ENCODE measurements at places on chromosomes 13 and 19.

GRCh38 chr13:85974608-85975366 lies 175.6 kb upstream of the SLITRK6 start:
- DNase-seq = no peak

DNA sequence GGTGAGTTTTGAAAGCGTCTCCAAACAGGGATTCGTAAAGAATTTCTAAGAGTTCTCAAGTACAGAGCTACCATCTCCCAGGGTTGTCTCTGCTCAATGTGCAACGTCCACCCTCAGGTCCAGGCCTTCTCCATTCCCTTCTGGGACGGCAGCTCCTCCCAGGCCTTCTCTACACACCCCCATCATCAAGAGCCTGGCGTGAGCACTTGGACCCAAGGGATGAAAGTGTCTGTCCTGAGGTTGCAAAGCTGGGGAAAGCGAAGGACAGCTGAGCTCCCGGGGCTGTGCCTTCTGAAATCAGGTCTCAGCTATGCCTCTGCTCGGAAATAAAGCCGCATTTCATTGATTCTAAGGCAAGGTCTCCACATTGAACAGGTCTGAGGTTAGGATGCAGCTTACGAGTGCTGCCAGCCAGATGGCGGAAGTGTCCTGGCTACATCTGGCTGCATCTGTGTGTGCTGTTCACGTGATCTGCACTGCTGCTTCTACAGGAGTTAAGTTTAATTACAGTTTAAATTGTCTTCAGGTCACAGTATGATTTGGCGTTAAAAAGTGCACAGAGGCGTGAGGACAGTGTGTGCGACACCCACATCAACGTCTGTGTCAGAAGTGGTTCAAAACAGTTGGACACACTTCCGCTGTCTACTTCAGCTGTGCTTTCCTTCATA lies 27.0 kb upstream of the MIER2 start:
- DNase-seq = no peak

DNA sequence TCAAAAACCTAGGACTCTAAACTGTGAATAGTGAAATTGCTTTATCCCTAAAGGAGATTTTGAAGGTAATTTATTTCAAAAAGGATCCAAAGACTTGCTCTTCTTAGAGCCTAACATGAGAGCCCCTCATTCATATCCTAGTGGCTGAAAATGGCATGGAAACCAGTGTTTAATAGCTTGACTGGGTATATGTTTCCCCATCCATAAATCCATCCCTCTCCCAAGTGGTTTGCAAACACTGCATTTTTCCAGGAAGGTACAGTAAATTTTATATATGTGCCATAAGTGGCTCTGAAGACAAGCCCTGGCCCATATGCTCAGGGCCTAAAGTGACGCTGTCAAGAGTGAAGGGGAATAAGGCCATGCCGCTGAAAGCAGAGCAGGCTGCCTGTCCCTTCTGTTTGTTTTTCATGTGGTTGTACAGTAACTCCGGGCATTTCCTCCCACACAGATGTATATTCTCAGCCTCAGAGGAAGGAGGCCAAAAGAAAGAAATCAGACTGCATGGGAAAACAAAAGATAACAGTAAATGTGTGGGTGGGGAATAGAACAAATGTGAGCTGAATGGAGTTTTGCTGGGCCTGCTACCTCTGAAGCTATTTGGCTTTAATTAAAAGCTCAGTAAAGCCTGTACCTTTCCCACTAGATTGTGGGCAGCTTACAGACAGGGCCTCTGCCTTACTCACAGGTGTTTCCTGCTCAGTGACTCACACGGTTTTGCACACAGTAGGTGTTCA lies 181.9 kb downstream of the PCDH9 start:
- no peak for DNase-seq

DNA sequence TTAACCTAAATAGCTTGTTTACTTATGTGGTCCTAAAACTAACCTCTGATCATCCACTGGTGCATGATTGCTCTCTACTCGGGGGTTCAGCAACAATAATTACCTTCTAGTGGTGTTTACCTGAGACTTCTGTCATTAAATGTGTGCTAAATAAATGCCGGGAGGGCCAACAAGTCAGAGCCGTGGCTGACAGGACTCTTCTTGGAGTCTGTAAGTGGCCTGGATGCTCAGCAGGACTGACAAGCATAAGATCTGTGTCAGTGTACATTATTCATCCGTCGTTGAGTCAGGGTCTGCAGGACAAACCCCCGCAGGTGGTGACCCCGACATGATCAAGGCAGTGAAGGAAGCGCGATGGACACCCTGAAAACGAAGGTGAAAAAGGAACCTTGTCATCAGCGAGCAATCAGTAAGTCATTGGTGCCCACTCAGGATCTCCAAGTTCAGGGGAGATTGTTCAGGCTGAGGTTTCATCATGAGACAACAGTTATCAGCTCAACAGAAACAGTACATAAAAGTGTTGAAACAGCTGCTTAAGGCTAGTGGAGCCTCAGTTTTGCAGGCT lies 1466.9 kb downstream of the UQCRFS1 start:
- DNase-seq = no peak

DNA sequence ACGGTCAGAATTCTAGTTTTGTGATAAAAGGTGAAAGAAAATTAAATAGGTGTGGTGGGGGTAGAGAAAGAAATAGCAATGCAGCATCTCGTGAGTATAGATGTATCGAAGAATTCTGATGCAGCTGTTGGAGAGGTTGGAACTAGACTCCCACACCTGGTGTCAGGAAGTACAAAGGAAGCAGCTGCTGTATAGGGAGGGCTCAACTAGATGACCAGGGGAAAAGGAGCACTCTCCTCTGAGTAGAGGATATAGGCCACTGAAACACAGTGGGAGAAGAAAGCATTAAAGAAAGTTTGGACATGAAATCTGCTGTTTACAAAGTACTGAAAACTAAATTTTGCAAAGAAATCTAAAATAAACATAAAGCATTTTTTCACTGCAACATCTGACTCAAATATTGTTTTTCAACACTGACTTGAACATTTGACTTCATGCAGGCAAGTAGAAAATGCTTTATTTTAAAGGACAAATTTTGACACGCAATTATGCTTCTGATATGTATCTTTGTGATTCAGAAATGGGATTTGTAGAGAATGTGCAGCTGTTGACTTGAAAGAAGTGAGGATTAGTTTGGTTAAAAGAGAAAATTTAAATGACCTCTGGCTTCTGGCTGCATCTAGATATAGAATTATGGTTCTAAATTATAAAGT lies 82.2 kb downstream of the MIPEP start:
- DNase-seq = no peak

GRCh38 chr13:94312511-94313216 lies 166.8 kb downstream of the DCT start:
- DNase-seq = no peak

DNA sequence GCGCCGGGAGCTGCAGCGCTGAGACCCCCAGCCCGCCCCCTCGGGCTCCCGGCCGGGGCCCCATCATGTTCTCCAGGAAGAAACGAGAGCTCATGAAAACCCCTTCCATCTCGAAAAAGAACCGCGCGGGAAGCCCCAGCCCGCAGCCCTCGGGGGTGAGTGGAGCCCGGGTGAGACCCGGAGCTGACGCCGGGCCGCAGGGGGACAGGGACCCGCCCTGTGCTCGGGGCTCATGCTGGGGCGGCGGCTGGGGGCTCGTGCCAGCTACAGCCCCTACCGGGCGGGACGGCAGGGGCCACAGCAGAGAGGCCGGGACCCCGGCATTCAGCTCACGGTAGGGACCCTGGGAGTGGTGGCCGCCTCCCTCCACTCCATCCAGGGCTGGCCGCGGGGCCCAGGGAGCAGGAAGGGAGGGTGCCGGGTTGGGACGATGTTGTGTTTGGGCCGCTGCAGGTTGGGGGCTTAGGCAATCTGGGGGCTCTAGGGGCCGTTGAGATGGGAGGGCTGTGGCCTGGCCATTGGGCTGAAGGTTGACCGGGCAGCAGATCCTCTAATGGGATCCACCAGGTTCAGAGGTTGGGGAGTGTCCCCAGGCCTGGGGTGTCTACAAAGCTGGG lies 482 bp downstream of the ARHGAP45 start:
- no peak for DNase-seq

DNA sequence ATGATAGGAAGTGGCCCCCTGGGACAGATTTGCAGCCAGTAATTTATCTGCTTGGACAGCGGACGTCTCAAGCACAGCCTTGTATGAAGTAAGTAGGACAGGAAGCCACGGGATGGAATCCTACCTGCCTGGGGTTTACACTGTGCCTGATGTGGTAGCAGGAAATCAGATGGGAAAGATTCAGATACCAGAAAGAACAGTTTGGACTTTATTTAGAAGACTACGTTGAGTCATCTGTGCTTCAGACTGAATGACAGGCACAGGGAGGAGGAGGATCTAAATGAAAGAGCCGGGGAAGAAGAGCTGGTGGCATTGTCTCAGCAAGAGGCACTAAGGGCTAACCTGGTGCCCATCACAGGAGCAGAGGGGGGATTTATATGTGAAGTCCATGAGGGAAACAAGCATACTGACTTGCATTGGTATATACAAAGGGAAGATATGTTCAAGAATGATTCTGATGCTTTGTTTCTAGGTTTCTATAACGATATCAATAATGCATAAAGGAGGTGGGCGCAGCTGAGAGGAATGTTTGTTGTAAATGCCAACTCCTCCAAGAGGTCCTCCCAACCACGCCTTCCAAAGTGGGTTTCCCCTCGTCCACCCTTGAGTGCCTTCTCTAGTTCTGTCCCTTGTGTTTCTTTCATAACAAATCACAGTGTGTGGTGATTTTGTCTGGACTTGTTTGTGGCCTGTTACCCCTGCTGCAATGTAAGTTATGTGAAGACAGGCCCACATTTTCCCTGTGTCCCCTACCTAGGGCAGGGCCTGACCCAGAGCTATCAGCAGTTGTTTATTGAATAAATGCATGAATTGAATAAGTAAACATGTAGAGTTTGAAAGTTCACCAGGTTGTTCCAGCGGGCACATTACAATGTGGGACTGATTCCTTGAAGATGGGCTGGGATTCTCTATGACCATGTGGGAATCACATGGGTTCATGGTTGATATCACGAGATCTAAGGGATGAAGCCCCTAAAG lies 328.4 kb downstream of the SLC7A1 start:
- no peak for DNase-seq

GRCh38 chr19:48695743-48696352 lies at the start of gene FUT2:
FUT2 (plus strand) TSS chr19:48695971; CDS start chr19:48702957, 6,986 bp downstream.
- no peak for DNase-seq

DNA sequence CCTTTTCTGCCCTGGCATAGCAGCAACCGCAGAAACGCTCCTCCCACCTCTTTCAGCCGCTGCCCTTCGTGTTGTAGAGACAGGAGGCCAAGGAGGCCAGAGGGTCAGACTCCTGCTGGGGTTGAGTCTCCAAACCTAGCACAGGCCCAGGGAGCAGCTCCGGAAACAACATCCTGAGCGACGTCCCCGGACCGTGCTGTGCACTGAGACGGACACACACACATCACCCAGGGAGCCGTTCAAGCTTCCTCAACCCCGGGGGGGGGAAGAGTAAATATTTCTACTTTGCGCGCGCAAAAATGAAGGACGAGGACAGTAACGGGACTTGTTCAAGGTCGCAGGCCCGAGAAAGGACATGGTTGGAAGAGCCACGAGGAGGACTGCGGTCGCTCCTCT lies 657 bp downstream of the ZNF550 start:
- DNase-seq = no peak

DNA sequence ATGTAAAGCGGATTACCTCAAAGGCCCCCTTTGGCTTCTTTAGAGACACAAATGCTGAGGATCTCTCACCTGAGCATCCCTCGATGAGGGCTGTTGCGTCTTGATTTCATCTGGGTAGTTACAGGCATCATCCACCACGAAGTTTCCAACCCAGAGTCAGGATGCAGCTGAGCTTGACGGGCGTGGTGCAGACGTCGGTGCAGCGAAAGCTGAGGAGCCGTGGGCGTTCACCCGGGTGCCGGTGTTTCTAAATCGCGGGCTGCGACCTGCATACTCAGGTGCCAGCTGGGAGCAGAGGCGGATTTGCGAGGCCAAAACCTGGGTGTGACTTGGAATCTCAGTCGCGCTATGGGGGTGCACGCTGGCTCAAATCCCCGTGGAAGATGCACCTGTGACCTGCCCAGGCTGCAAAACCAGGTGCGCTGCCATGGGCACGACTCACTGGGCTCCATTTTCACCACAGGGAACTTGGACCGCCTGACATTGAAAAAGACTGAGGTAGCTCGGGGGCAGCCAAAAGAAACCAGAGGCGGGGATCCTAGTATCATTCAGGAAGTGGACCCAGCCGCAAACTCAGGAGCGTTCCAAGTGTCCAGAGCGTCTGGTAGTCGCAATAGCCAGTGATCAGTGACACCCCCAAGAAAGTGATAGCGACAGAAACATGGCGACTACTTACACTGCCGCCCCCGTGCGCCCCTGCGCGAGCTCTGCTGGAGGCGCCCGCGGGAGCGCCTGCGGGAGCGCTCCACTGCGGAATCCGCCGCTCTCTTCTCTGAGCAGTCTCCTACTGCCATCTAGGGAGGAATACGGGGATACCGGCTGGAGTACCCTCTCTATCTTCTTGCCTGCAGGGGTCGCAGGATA lies 36.4 kb upstream of the IGFL4 start:
- peak; percentile 64 for DNase-seq

DNA sequence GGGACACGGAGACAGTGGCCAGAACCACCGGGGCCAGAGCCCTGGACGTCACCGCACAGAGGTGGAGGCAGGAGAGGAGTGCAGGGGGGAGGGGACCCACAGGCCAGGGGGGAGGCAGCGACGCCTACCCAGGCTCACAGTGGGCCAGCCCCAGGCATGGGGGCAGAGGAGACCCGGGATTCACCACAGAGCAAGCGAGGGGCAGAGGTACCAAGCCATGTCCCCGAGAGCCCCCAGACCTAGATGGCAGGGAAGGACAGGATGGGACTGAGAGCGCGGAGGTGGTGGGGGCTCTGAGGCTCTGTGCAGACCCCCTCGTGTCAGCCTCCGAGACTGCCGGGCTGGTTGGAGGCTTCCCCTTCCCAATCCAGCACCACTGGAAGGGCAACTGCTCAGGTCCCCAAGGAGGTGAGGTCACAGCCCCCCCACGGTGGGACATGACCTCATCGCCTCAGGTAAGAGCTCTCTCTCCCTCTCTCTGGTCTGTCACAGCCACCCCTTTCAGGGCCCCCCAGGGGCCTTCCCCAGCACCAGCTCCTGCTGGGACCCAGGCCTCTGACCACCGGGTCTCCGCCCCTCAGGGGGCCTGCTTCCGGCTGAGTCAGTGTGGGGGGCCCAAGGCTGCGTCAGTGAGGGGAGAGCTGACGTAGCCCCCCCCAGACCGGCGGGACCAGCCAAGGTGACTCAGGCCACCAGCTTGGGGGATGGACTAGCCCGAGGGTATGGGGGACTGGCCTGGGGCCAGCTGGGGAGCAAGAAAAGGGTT lies 2.2 kb upstream of the IL11 start:
- no peak for DNase-seq

- DNase-seq = no peak
Measured at GRCh38 chr13:33111414-33112110, 95.3 kb downstream of the KL start.

DNA sequence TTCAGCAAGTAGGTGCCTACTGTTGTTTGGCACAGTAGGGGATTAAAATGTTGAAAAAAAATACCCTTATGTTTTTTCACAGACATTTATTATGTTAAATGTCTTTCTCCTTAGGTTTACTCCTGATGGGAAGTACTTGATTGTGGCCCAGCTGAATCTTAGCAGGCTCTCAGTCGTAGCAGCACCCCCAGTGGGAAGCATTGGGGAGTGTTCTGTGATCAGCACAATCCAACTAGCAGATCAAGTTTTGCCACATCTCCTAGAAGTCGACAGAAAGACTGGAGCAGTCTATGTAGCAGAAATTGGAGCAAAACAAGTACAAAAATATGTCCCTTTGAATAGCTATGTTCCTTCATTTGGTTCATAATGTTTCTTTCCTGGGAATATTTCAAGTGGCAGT lies 9.3 kb downstream of the NHLRC3 start:
- no peak for DNase-seq

- no peak for DNase-seq
Measured at GRCh38 chr13:36673838-36674326, at the start of gene SERTM1. SERTM1 (plus strand) TSS chr13:36674020; CDS start chr13:36695079, 21,059 bp downstream.
